ENCODE measurements at places on chromosomes 2 and 18. TPM values are rescaled to one million over a fixed set of nuclear protein-coding genes. Genes with fewer than 3 reads are reported as not detected.

Gene STAT4
- total RNA-seq: 4.6 TPM

DNA sequence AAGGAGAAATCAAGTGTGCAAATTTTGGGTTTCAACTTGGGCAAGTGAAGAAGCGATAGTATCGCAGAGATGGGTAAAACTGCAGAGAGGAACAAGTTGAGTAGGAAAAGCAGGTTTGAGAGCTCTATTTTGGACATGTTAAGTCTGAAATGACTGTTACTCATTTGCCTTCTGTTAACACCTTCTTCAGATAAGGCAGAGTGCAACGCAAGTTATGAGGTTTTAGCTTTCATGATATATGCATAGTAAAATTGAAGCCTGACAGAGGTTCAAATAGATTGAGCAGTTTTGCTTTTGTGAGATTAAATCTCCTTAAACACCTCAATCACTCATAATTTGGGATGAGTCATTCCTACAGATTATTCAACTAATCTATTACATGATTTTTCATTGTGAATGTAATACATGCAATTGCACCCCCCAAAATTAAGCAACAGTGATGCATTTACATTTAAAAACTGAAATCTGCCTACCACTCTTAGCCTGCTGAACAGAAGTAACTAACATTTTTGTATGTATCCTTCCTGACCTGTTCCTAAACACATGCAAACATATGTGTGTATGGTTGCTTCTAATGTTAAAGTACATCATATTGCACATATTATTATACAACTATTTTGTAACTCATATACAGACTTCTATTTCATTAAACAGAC lies 575.4 kb downstream of the ARHGAP15 start:
- no peak overlapping the region for H3K4me3 ChIP-seq
- no peak overlapping the region for H3K27ac ChIP-seq
- DNase-seq: no peak
- H3K27me3 ChIP-seq: no peaks in the 10 kb centered on the region
- no peaks in the 10 kb centered on the region for H3K4me1 ChIP-seq

DNA sequence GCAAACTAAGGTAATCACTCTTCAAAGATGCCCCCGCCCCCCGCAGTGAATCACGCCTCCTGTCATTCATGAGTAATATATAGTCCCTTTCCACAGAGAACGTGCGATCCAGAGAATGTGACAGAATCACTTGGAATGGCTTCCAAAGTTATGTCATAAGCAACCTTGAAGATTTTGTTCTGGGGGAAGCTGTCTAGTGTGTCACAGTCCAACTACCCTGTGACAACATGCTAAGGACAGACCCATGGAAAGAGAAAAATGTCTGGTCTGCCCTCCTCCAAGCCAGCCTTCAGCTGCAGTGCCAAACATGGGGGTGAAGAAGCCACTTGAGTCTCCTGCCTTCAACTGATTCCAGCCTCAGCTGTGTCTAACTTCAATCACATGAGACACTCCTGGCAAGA lies 259.1 kb downstream of the SS18 start:
- no peak for DNase-seq
- no peaks in the 10 kb centered on the region for H3K4me1 ChIP-seq
- no peaks in the 10 kb centered on the region for H3K27me3 ChIP-seq
- no peaks in the 10 kb centered on the region for H3K36me3 ChIP-seq

DNA sequence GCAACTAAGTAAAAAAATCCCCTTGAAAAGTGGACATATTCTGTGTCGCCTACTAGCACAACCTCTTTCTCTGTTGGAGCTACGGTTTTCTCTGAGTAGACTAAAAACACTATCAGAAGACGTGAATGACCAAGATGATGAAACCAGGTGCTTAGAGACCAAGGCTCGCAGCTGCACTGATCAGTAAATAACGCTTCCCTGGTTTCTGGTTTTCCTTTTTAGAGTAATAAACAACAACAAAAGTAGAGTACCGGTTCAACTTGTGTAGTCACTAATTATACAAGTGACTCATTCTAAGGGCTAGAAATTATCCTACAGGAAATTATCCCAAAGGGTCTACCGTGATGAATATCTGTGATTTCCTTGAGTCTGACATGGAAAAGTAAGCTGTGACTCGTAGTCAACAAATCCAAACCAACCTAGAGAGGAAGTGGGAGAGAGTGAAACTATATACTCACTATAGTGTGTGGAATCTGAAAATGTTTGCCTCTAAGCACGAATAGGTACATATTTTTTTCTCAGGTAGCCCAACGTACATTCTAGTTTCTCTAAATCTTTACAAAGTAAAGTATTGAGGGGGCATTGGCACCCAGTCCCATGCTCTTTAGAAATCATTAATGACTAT lies 17.8 kb downstream of the RASGRP3 start:
- no peak for DNase-seq
- no peak overlapping the region for H3K27ac ChIP-seq
- no peaks in the 10 kb centered on the region for H3K4me1 ChIP-seq
- no peaks in the 10 kb centered on the region for H3K36me3 ChIP-seq
- no peaks in the 10 kb centered on the region for H3K27me3 ChIP-seq

DNA sequence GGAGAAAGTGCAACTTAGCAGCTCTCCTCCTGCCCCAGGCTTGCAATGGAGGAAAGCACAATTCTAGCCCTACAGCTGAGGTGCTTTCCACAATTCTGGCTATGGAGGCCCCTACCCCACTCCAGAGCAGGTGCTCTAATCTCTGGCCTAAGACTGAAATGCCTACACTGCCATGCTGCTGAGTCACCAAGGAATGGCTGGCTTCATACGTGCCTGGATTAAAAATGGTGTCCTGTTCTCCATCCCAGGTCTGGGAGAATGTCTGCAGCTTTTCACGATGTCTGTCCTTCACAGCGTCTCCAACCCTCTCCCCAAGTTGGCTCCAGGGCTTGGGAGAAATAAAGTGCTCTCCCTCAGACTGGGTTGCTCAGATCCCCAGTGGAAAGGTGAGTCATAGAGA lies 48.5 kb downstream of the MBOAT2 start:
- no peak for DNase-seq
- H3K4me1 ChIP-seq: no peaks in the 10 kb centered on the region
- no peaks in the 10 kb centered on the region for H3K27me3 ChIP-seq

DNA sequence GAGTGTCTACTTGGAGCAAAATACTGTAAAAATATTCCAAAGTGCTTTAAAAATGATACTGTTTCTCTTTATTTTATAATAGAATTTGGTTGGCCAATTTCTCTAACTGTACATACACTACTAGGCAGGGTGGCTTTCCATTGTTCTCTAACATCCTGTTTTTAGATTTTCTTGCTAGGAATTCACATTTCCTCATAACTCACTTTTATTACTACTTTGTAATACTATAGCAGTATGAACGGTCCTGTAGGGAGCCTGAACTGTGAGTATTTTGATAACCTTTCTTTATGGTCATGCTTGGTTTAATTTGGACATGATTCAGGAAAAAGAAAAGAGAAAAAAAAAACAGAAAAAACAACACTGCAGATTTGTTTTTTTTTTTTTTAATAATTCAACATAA lies 37.8 kb downstream of the GCG start:
- no peak for DNase-seq
- H3K4me1 ChIP-seq: peaks cover 12% of the 10 kb centered on the region
- no peaks in the 10 kb centered on the region for H3K27me3 ChIP-seq
- no peak overlapping the region for H3K27ac ChIP-seq

DNA sequence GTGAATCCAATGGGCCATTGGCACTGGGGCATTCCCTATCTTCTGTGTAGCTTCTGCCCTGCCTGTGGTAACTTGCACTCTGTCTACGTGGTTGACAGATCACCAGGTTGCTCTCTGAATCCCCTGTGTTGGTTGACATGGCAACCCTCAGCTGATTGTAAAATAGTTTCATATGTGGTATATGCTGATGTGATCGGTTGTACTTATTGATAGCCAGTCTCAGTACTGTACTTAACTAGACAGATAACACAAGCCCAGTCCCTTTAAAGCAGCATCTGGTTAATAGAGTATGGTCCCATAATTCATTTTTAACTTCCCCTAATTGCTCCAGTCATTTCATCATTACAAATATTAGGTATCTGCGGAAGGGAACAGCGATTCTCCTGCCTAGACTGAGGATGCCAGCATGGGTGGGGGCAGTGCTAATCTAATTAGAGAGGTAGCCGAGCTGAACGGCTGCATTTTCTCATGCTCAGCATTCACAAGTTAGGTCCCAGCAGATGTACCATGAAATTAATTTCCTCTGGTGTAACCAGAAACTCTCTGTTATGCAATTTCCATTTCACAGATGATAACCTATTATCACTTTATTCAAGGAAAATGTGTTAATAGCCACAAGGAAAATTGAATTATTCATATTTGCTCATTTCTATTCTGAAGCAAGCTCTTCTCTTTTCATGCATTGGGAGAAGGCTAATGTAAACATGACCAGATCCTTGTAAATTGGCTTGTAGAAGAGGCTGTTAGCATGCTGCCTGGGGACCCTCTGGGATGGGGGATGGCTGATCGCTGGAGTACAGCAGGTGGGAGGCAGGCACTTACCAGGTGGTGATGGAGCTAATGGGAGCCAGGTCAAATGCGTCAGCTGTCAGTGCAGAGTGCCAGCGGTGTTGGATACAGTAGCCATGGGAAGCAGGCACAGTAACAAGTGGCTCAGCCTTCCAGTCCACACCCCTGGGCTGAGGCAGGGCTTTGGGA lies 608.3 kb downstream of the GALR1 start:
- H3K27me3 ChIP-seq: no peaks in the 10 kb centered on the region
- no peak overlapping the region for H3K27ac ChIP-seq
- H3K4me3 ChIP-seq: no peak overlapping the region
- no peaks in the 10 kb centered on the region for H3K36me3 ChIP-seq
- no peak for DNase-seq

Gene CDH7
- total RNA-seq: not detected

Gene AQP4
- total RNA-seq: 1.3 TPM

DNA sequence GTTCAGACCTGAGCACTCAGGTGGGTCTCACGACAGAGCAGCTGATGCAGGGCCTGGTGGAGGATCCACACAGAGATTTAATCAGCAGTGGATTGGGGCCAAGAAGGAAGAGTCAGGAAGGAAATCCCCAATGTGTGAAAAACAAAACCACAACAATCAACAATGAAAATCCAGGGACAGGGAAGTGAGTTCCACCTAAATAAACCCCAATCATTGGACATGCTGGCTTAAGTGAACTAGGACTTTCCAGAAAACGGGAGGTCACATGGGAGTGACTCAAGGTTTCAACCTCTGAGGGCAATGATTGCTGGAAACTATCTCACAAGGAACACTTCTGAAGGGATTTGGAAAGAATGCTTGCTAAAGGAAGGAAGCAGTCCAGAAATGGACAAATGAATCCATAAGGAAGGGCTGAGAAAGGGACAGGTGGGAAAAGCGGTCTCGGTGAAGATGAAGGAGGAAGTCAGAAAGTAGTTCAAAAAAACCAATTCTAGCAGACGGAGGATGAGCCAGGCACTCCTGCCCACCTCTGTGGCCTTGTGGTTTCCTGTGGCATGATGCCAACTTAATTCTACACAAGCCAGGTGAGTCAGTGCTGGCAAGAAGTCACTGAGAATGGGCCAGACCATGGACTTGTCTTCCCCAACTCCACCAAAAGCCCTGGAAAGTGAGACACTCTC lies 15.4 kb upstream of the XDH start:
- H3K4me3 ChIP-seq: no peak overlapping the region
- H3K36me3 ChIP-seq: no peaks in the 10 kb centered on the region
- no peak overlapping the region for H3K27ac ChIP-seq
- H3K4me1 ChIP-seq: no peaks in the 10 kb centered on the region

Gene SPDYA
- 0.42 TPM for total RNA-seq

- no peak for DNase-seq
- H3K27ac ChIP-seq: no peak overlapping the region
- H3K4me3 ChIP-seq: no peak overlapping the region
- H3K36me3 ChIP-seq: no peaks in the 10 kb centered on the region
- no peaks in the 10 kb centered on the region for H3K27me3 ChIP-seq
These were observed 584.3 kb downstream of the FBXO15 start for GRCh38 chr18:73563345-73563744.

DNA sequence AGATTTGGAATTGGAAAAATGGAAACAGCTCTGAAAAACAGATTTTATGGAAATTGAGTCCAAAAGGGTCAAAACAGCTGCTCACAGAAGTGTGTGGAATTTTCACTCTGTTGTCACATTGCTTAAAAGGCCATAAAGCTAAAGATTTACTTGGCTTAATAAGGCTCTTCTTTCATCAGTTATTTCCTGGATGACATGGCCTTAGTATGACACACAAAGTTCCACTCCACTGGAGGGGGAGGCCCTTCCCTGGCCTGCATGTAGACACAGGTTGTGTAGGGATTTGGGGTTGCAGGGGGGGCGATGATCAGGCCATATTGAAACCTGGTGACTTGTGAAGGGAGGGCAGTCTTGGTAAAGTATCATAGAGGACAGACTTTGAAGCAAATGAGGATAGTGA lies 34.0 kb downstream of the TMEM185B start:
- no peak for DNase-seq
- no peak overlapping the region for H3K4me3 ChIP-seq
- H3K27me3 ChIP-seq: no peaks in the 10 kb centered on the region
- H3K36me3 ChIP-seq: no peaks in the 10 kb centered on the region
- no peak overlapping the region for H3K27ac ChIP-seq
- no peaks in the 10 kb centered on the region for H3K4me1 ChIP-seq

Gene GRP
- total RNA-seq: not detected

DNA sequence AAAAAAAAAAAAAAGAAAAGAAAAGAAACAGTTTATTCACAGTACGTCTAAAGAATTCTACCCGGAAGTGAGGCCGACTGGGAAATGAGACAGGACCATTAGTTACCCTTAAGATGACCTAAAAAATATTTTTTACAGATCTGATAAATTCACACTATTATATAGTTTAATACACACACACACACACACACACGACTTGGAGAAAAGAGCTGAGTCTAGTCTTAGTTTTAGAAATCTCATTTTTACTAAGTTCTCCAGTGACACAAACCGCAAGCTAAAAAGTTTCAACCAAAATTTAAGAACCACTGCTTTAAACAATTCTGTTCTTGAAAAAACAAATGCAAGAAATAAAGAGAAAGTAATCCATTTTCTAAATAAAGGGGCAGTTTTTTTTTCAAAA lies 27.1 kb downstream of the ST3GAL5 start:
- H3K36me3 ChIP-seq: no peaks in the 10 kb centered on the region
- no peaks in the 10 kb centered on the region for H3K4me1 ChIP-seq
- DNase-seq: no peak
- no peaks in the 10 kb centered on the region for H3K27me3 ChIP-seq

DNA sequence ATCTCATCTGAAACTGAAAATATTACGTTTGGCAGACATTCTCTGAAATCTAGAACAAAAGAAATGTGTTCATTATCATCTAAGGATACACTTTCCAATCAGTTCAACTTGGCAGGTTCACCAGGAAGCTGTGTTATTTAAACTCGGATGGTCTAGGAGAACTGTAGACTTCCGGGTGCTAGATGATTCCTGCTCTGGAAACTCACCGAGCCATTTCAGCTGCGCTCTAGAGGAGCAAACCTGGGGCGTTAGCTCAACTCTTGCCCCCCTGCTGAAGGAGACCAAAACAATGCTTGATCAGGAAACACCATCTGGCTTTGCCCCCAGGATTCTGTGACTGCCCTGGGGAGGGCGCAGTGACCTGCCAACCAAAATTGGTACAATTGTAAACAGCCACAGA lies 22.9 kb downstream of the MLPH start:
- H3K4me3 ChIP-seq: no peak overlapping the region
- peaks cover 33% of the 10 kb centered on the region for H3K4me1 ChIP-seq
- no peaks in the 10 kb centered on the region for H3K36me3 ChIP-seq
- peak overlapping the region; percentile 76 for H3K27ac ChIP-seq

GRCh38 chr2:219119422-219120043 lies 41.1 kb downstream of the NHEJ1 start:
- H3K4me1 ChIP-seq: peaks cover 34% of the 10 kb centered on the region
- H3K27me3 ChIP-seq: no peaks in the 10 kb centered on the region
- peak; percentile 75 for DNase-seq
- no peak overlapping the region for H3K4me3 ChIP-seq
- H3K36me3 ChIP-seq: no peaks in the 10 kb centered on the region
- no peak overlapping the region for H3K27ac ChIP-seq

Measured in right lobe of liver (tissue), 6 donors.